GM23248 (cell line): ENCODE measurements at places on chromosomes 7 and 10.

- DNase-seq = no peak
These were observed 43.6 kb downstream of the KLHDC10 start for GRCh38 chr7:130113887-130114286.

DNA sequence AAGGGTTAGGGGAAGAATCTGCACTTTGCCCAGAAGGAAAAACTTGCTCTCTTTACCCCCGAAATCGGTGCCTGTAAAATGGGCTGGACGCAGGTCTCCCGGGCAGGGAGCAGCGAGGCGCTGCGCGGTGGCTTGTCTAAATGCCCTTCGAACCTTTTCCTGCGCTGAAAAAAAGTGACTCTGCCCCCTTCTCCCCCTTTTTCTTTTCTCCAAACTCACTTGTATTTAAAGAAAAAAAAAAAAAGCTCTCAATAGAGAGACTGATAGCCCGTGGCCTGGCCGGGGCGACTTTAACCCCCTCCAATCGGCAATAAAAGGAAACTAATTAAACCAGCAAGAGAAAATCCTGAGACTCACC, 286 bp downstream of the SP8 start:
- no peak for DNase-seq

GRCh38 chr7:149459540-149460452, 1.1 kb downstream of the ZNF777 start:
- DNase-seq = peak; percentile 64

DNA sequence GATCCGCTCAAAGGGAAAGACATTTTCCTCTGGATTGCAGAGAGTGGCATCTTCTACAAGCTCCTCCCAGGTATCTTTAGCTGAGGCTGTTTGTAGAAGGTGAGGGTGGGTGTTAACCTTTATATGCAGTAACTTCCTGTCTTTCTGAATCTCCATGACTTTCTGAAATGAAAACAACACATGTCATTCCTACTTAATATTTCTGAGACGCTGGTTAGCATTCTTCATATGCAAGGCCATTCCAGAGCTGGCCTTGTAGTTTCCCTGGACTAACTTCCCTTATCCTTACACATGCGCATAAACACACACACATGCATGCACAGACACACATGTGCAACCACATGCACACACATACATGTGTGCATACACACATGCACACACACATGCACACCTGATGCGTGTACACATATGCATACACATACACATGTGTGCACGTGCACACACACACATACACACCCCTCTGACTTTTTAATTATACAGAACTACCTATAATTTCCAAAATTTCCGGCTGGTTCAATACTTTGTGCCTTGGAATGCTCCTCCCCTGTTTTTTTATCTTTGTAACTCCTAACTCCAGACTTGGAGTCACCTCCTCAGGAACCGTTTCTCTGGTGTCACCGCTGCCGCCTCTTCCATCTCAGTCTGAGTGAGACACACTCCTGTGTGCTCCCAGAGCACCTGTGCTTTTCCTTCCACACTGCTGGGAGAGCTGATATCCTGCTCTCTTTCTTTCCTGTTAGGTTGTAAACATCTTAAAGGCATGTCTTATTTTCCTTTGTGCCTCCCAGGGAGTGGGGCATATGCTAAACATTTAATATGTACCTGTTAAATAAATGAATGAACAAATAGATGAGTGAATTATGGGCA, 55.2 kb downstream of the LRRC18 start:
- DNase-seq = no peak

- peak; percentile 40 for DNase-seq
These were observed 144.0 kb downstream of the PLPP4 start for GRCh38 chr10:120600871-120601649.

DNA sequence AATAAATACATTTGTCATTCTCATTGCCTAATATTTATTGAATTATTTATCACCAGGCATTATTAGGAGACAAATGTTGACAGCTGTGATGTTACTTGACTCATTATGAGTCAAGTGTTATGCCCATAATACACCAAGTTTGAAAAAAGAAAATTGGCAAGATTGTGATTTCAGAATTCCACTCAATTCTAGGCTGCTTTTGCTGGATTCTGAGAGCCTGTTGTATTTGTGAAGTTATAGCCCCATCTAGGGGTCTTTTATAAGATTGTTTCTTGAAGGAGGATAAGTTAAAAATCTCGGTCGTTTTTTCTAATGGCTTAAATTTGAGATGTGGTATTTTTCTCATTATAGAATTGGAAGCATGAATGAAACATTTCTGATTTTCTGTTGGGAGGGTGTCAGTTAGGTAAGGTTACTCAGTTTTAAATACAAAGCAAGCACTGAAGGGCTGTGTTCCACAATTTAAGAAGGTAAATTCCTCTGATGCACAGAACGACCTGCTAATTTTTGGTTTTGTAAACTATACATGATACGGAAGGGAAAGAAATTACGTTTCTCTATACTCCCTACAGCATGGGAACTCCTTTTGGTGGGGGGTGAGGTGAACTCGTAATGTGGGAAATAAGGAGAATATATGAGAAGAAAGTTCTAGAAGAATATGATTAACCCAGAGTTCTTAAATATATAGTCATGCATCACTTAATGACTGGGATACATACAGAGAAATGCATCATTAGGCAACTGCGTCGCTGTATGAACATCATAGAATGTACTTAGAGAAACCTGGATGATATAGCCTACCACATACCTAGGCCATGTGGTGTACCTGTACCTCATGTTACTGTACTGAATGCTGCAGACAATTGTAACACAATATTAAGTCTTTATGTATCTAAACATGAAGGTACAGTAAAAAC, 2.6 kb downstream of the STK31 start:
- DNase-seq = peak; percentile 84

DNA sequence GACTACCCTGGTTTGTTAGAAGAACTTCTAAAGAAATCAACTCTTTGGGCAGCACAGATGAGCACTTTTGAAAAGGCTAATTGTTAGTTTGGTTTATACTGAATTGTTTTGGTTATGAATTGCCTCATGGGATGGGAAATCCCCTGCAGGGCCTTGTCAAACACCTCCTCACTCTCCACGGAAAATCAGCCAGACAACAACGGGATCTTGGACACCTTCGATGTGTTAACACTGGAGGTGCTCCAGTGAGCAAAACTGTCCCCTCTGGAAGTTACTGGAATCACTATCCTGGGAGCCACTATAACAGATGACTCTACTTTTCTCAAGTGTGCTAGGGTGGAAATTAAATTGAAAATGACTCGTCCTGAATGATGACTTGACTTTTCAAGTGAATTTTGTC, 38.7 kb downstream of the CDK6 start:
- peak; percentile 50 for DNase-seq

DNA sequence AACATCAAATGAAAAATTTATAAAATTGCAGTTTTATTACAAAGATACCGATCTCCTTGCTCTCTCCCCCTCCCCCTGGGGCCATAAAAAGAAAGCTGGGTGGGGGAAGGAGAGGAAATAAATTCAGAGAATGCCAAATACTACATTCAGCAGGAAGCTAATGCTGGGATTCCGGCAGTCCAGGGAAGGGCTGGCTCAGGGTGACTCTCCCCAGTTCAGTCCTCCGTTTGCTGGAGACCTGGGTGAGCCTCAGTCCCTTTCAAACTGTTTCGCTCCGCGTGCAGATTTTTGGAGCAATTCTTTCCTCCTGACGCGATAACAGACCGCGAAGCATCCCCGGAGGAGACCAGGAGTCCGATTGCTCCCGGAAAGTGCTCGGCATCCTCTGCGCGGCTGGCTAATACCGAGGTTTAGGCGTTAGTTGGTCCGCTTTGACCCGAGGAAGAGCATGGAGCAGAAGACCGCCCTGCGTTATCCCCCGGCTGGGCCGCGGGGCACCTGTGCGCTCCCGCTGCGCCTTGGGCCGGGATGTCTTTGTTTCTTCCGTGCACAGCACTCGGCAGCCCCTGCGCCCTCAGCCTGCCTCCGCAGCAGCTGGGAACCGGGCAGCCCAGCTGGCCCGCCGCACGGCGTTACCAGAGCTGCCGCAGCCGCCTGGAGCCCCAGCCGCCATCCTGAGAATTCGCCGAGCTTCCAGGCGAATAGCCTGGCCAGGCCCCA, 3.9 kb upstream of the HOXA2 start:
- DNase-seq = no peak

GRCh38 chr7:142835487-142835886, 19.4 kb upstream of the EPHB6 start:
- DNase-seq = no peak

GRCh38 chr7:1323178-1324027, 90.7 kb downstream of the UNCX start:
- DNase-seq = peak; percentile 13

GRCh38 chr10:67801118-67801517, 36.9 kb downstream of the DNAJC12 start:
- no peak for DNase-seq

GRCh38 chr7:27031289-27032172, 64.3 kb downstream of the HOXA1 start:
- DNase-seq = peak; percentile 90

- DNase-seq = peak; percentile 9
These were observed 103.2 kb downstream of the NRG3 start for GRCh38 chr10:81978238-81978637.

DNA sequence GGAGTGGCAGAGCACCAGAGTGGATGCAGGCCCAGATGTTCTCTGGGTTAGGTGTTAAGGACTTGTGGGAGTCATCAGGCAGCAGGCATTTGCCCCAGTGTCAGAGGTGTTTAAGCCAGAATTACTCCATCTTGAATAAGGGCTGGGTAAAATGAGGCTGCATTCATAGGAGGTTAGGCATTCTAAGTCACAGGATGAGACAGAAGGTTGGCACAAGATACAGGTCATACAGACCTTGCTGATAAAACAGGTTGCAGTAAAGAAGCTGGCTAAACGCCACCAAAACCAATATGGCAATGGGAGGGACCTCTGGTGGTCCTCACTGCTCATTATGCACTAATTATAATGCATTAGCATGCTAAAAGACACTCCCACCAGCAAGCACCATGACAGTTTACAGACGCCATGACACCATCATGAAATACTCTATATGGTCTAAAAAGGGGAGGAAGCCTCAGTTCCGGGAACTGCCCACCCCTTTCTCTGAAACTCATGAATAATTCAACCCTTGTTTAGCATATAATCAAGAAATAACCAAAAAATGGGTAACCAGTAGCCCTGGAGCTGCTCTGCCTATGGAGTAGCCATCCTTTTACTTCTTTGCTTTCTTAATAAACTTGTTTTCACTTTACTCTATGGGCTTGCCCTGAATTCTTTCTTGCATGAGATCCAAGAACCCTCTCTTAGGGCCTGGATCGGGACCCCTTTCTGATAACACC, 882 bp upstream of the LRRC61 start:
- no peak for DNase-seq

DNA sequence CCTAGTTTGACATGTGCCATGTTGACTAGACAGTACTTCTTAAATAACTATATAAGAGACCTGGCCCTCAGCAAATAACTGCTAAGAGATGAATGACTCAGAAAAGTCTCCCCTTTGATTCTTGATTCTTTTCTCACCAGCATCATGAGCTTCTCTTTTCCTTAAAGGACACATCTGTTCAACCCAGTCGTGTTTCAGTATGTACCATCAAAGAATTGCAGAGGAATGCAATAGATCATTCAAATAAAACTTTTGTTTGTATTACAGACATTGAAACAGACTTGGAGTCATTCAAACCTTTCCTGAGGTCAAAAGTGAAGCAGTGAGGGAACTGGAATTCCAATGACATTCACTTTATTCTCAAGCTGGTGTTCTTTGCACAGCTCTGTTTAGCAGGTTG, 598.3 kb upstream of the GHITM start:
- DNase-seq = no peak

DNA sequence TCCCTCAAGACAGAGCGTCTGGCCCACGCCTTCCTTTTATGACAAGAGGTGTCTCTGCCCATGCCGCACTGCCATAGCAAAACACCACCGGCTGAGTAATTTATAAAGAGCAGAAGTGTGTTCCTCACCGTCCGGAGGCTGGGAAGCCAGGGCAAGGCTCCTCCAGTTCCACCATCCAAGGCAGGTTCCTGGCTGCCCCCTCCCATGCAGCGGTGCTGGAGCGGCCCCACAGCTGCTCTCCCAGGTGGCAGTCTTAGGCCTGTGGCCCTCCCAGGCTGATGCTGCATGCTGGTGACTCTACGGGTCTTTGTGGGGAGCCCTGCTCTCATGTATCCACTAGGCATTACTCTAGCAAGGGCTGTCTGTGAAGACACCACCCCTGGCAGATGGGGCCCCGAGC, 113.1 kb downstream of the TCERG1L start:
- DNase-seq = no peak

DNA sequence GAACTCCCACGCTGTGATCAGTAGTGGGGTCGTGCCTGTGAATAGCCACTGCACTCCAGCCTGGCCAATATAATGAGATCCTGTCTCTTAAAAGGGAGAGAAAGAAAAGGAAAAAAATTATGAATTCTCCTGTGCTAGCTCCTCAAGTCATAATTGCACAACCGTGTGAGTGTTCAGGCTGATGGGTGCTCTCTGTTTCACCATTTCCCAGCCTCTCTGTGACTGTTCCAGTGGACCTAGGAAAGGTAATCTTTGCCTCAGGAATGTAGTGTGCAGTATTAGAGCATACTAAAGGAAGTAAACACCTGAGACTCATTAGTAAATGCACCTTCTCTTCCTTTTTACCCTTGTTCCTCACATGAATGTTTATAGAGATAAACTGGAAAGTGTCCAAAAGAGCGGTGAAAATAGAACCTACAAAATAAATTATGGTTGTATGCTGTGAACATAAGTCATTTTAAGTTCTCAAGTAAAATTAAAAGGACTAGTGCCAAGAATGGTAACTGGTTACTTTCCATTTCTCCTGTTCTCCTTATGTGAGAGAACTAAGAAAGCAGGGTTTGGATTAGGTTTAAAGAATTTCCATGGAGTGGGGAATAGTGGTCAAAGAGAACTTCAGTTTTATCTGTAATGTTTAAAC, 42.7 kb downstream of the INPP5F start:
- DNase-seq = peak; percentile 52

GRCh38 chr7:111239437-111239836, 148.5 kb downstream of the LRRN3 start:
- DNase-seq = no peak

DNA sequence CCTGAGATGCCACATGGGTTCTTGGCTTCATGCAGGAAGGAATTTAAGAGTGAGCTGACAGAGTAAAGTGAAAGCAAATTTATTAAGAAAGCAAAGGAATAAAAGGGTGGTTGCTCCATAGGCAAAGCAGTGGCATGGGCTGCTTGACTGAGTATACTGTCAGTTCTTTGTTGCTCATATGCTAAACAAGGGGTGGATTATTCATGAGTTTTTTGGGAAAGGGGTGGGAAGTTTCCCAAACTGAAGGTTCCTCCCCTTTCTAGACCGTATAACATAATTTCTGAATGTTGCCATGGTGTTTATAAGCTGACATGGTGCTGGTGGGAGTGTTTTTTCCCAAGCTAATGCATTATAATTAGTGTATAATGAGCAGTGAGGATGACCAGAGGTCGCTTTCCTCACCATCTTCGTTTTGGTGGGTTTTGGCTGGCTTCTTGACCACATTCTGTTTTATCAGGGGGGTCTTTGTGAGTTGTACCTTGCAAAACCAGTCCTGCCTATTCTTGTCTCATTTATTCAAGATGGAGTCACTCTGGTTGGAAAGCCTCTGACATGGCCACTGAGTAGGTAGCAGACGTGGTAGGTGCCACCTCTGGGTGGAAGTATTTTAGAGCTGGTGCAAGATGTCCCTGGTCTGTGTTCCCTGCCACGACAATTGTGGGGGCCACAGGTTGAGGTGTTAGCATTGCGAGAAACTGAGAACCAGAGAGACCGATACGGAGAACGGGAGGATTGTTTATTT, 107.5 kb upstream of the SDK1 start:
- DNase-seq = no peak

- peak; percentile 17 for DNase-seq
These were observed 30.1 kb downstream of the TNS3 start for GRCh38 chr7:47551668-47552440.

GRCh38 chr7:28564755-28565374, 152.5 kb downstream of the CREB5 start:
- peak; percentile 61 for DNase-seq
